H1 (cell line): ENCODE measurements at places on chromosomes 2 and 18. TPM values are rescaled to one million over a fixed set of nuclear protein-coding genes. Genes with fewer than 3 reads are reported as not detected.

GRCh38 chr18:58213440-58213839 lies 169.4 kb downstream of the NEDD4L start:
- DNase-seq = no peak

- DNase-seq = no peak
These were observed 10.6 kb downstream of the LRP2 start for GRCh38 chr2:169351725-169352124.

- no peak for DNase-seq
These were observed 17.0 kb downstream of the SP3 start for GRCh38 chr2:173948198-173948597.

GRCh38 chr18:56662063-56662408 lies 10.9 kb downstream of the WDR7 start:
- no peak for DNase-seq

- DNase-seq = peak; percentile 81
These were observed 17.6 kb upstream of the BOK start for GRCh38 chr2:241540771-241541561.

DNA sequence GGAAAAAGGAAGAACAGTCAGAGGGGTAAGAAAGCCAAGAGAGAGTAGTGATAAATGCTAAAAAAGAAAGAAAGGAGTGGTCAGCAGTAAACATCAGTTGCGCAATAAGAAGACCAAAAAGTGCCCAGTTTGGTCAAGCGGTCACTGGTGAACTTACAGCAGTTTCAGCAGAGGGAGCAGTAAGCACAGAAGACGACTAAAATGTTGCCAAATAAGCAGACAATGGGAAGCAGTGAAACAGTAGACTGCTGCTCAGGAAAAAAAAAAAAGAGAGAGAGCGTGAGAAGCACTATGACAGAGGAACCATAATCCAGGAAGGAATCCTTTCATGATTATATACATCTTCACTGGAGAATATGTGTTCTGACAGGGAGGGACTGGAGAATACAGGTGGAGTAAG lies 45.8 kb downstream of the DNAJC10 start:
- DNase-seq = no peak

DNA sequence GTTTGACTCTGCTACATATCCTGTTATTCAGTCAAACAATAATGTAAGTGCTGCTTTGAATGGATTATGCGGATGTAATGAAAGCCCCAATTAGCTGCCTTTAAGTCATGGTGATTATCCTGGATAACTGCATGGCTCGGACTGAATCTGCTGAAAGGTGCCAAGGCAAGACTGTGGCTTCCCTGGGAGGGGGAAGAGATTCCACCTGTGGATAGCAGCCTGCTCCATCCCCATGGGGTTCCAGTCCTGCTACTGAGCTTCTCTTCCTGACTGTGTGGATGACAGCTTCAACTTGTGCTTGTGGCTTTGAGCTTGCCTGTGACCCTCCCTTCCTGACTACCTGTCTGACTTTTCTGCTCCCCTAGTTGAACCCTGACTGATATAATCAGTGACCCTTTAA lies 540.0 kb upstream of the GYPC start:
- DNase-seq = peak; percentile 5

DNA sequence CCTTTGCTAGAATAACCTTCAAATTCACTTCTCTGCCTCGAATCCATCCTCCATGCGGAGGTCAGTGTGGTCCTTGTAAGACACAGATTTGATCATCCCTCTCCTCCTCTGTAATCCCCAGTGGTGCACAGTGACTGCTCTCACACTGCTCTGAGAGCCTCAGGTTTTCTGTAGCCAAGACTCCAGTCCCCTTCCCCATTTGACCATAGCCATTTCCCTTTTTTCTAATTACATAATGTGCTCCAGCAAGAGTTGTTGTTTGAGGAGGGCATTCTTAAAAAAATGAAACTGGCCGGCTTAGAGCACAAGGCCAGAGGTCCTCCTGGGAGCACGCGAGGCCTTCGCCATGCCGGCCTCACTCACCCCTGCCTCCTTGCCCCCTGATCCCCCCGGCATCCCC lies 34.7 kb upstream of the LPIN1 start:
- DNase-seq = no peak

DNA sequence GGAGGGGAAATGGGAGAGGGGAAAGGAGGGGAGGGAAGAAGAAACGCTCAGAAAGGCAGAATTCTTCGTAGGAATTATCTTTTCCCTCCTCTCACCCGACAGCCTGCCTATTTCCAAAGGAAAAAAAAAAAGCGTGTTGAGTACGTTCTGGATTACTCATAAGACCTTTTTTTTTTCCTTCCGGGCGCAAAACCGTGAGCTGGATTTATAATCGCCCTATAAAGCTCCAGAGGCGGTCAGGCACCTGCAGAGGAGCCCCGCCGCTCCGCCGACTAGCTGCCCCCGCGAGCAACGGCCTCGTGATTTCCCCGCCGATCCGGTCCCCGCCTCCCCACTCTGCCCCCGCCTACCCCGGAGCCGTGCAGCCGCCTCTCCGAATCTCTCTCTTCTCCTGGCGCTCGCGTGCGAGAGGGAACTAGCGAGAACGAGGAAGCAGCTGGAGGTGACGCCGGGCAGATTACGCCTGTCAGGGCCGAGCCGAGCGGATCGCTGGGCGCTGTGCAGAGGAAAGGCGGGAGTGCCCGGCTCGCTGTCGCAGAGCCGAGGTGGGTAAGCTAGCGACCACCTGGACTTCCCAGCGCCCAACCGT lies at the start of gene GAD1:
GAD1 (plus strand) TSS at position 384 of the 589 bp plus-strand sequence. CDS start 1,705 bp downstream, outside the sequence.
- no peak for DNase-seq

GRCh38 chr2:99660616-99661406 lies 171.0 kb upstream of the REV1 start:
- DNase-seq = no peak

DNA sequence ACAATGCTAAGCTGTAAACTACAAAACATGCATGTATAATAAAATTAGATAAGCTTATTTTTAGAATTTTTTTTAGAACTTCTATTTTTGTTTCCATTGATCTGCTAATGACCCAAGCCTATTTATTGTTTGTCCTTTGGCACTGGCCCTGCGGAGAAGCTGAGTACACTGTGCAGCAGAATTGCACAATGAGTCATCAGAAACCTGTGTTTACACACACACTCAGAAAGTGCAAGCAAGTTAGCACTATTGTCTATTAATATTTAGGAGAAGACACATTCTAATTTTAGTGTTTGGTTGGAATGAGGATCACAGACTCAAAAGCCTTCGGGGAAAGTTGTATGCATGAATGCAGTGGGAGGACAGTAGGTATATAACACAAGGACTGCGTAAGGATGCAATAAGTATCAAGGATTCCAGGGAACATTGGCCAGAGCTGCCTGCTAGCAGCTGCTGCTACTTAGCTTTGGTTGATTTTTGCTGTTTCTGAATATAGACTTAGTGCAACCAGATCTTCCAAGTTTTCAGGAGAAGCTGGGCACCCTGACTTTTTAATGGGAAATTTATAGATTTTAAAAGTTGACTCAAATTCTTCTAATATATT lies 128.2 kb downstream of the KCNH7 start:
- no peak for DNase-seq

DNA sequence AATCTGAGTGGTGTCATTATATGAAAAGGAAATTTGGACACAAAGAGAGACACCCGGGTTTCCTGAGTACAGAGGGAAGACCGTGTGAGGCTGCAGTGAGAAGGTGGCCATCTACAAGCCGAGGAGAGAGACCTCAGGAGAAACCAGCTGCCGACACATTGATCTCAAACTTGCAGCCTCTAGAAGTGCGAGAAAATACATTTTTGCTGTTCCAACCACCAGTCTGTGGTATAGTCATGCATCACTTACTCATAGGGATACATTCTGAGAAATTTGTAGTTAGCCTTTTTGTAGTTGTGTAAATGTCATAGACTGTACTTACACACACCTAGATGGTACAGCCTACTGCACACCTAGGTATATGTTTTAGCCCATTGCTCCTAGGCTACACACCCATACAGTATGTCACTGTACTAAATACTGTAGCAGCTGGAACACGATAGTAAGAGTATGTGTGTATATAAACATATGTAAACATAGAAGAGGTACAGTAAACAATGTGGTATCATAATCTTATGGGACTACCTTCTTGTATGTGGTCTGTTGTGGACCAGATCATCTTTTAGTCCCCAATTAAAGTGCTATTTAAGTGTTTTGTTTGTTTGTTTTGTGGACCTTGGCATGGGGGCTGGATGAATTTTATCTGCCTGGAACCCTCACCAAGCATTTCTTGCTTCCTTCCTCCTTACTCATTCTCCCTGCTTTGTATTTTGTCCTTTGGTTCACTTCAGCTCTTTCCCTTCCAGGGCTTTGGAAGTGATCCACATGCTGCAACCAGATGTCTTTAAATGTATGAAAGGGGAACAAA lies 38.3 kb upstream of the SESTD1 start:
- DNase-seq = no peak

GRCh38 chr18:77654302-77654701 lies 404.7 kb downstream of the GALR1 start:
- DNase-seq = no peak

GRCh38 chr2:216416571-216417307 lies 4.5 kb downstream of the SMARCAL1 start:
- no peak for DNase-seq

DNA sequence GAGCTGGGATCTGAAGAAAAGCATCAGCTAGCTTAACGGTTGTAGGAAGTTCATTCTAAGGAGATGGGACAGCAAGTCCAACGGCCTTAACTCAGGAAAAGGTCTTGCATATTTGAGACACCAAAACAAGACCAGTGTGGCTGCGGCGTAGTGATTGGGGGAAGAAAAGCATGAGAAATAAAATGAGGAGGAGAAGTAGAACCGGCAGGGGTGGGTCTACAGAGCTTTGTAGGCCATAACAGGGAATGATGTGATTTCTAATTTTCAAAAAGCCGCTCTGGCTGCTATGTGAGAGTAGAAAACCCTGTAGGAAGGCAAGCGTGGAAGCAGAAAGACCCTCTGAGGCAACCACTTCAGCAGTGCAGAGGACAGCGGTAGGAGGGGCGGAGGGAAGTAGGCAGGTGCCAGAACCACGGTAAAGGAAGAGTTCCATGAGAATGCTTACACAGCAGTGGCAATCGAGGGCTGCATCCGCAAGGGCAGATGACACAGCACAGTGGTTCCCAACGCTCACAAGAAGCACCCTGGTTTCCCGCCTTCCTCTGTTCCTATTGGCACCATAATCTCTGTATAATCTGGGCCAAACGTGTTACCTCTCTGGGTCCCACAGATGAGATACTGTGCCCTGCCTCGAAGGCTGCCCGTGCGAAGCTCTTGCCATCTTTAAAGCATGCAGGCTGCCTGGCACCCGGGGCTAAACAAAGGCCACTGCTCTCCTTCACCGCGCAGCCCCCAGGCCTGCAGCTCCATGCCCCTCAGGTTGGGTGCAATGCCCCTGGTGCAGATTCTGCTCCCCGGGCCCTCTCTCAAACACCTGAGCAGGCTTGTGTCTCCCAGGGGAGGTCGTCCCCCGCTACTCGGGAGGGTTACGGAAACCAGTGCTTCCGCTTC lies 795 bp downstream of the ANKRD39 start:
- DNase-seq = no peak

- DNase-seq = no peak
These were observed 36.6 kb upstream of the DSC1 start for GRCh38 chr18:31199190-31199769.

Gene VWA3B
- total RNA-seq = not detected in 2 replicates

Gene POTEI
- total RNA-seq = 0.19 and 0.20 TPM in 2 replicates

Gene IL1F10
- total RNA-seq = not detected in 2 replicates

Gene AP1S3
- 19.7 and 20.2 TPM in 2 replicates for total RNA-seq

Gene CPLX4
- not detected in 2 replicates for total RNA-seq
